ENCODE measurements at places on chromosomes 7 and 10.

DNA sequence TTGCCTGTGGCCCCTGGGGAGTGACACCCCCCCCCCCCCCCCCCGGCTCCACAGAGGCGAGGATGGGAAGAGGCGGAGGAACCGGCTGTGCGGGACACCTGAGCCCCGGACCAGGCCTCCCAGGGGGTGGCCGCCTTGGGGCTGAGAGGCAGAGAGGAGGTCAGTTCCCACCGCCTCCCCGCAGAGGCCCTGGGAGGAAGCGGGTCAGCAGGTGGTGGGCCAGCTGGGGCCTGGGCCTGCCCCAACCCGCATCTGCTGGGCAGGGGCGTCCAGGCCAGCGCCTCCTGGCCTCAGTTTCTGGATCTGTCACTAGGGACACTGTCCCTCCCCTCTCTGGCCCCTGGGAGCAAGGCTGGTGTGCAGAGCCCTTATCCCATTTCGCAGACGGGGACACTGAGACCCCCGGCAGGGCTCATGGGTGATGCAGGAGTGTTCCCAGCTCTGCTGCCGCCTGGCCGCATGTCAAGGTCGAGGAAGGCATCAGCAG lies 14.6 kb upstream of the LFNG start:
- DNase-seq: no peak

GRCh38 chr10:32371101-32371500 lies 24.1 kb upstream of the EPC1 start:
- DNase-seq: no peak

GRCh38 chr7:94578614-94579013 lies 69.0 kb downstream of the CASD1 start:
- no peak for DNase-seq

GRCh38 chr10:100684688-100685235 lies 60.6 kb upstream of the PAX2 start:
- DNase-seq: no peak

DNA sequence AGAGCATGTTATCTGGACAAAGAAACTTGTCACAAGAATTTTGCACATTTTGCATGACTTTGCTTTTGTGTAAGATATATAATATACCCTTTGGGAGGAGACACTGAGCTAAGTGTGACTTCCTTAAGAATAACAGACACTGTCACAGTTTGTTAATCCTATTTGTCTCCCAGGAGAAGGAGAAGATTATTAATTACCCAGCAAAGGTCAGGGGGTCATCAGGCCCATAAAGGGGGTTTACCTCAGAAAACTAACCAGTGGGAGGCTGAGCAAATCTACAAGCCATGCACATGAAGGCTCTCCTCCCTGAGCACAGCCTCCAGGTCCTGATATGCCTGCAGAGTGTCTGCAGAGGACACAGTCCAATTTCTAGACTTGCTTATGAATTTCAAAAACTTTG lies 10.1 kb upstream of the MET start:
- no peak for DNase-seq

- no peak for DNase-seq
These were observed 34.5 kb upstream of the TTYH3 start for GRCh38 chr7:2597273-2597640.

DNA sequence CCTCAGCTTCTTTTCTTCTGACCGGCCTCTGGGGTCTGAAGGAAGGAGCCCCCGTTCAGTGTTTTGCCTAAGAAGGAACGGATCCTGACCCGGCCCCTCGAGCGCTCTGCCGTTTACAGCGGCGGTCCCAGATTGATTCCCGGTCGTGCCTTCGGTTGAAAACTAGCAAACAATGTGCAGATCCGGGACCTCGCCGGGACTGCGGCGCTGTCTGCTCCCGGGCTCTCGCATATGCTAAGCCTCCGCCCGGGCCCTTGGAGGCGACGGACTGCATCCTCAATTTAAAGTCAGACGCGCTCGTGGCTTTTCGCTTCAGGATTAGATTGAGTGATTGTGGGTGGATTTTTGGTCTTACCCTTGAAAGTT lies 559 bp downstream of the DBF4 start:
- DNase-seq: peak; percentile 14

DNA sequence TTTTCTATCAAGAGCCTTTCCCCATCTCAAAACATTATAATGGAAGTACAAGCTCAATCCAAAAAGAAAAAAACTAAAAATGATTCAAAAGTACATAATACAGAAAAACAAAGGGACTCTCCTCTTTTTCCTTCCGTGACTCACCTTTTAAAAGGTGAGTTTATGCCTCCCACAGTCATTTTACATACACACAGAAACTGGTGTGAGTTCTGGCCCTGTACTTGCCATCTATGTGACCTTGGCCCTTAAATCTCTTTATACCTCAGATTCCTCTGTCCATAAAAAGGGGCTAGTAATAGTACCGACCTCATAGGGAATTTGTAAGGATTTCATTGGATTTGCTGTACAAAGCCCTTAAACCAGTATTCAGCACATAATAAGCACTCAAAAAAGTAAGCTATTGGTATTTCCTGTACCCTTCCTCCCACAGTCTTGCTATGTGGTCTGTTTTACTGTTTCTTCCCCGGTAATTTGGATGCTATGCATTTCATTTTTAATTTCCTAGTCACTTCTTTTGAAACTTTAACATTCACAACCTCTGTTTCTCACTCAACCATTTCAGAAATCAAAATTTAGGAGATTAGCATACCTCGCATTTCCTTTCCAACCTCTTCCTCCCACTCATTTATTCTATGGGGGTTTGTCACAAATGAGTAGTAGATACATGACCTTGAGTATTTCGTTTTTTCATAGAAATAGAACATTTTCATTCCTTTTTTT lies 39.0 kb downstream of the STK17A start:
- DNase-seq: no peak

DNA sequence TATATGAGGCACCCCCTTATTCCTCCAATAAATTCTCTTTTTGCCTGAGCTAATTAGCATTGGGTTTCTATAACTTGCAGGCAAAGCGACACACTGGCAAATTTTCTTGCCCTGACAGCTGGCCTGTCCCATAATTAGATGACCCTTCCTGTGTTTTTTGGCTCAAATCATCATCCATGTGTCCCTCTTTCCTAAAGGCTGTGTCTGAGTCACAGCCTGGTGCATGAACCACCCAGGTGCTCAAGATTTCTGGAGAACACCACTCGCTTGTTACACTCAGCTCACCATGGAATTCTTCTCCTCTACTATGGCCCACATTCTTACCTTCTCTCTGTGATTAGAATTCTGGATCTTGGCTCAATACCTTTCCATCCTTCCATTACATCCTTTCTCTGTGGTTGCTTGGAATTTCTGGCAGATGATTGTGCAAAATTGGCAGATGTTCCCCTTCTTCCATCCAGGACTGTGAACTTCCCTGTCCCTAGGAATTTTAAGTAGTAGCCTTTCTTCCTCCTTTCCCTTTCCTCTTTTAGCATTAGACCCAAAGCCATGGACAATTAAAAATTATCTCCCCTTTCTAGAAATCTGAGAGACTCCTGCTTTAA lies 116.0 kb upstream of the ANKRD1 start:
- DNase-seq: no peak

DNA sequence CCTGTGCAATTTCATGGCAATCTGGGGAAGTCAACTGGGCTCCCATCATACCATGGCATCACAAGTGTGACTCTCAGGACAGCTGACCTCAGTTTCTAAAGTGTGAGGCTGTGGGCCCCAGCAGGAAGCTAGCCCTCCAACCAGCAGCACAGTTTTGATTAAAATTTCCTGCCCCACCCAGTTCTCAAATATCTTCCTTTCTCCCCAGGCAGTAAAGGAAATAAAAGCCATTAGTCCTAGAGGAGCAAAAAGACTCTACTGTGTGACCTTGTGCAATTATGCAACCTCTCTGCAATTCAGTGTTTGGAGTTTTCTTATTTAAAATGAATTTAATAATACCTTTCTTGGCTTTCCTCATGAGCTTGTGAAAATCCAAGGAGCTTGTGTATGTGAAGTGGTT lies 143.1 kb upstream of the CDCA7L start:
- DNase-seq: no peak

GRCh38 chr7:30989824-30990672 lies 26.3 kb downstream of the GHRHR start:
- no peak for DNase-seq

DNA sequence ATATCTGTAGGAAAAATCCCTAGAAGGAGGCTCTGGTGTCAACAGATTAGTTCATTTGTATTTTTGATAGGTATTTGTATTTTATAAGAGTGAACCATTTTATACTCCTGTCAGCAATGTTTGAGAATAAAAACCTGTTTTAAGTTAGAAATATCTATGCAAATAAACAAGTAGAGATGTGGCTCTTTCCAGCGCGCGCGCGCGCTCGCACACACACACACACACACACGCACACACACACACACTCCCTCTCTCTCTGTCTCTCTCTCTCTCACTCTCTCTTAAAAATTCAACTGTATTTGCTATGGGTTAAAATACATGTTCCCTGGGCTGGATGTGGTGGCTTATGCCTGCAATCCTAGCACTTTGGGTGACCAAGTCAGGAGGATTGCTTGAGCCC lies 113.9 kb downstream of the SUGCT start:
- DNase-seq: no peak

DNA sequence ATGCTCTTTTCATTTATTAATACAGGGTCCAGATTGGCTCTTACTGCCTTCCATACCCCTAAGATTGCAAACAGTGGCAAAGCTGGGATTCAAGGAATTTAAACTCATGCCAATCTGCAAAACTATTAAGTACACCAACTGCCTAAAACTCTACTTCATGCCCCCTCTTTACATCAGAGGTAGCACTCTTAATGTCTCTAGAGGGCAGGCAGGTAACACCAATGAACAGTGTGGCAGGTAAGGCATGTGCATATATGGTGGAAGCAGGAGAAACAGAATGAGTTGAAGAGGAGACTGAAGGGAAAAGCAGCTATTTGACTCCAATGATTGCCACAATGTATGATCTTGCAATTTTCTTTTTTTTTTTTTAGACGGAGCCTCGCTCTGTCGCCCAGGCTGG lies 156.7 kb downstream of the BTAF1 start:
- no peak for DNase-seq

DNA sequence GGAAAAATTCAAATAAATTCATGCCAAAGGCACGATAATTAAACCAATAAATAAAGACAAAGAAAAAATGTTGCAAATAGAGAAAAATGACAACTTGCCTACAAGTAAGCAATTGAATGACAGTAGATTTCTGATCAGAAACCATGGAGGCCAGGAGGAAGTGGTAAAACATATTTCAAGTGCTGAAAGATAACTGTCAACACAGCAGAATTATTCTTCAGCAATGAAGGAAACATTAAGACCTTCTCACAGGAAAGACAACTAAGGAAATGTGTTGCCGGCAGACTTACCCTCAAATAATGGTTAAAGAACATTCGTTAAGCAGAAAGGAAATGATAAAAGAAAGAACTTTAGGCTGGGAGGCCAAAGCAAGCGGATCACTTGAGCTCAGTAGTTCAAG lies 30.4 kb downstream of the RUNDC3B start:
- no peak for DNase-seq

DNA sequence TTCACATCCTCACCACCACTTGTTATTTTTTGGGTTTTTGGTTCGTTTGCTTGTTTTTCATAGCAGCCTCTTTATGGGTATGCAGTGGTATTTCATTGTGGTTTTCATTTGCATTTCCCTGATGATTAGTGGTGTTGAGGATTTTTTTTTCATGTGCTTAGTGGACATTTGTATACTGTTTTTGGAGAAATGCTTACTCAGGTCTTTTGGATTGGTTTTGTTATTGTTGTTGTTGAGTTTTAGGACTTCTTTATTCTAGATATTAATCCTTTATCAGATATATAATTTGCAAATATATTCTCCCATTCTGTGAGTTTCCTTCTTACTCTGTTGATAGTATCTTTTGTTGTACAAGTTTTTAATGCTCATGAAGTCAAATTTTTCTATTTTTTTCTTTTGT lies 42.8 kb downstream of the GAD2 start:
- no peak for DNase-seq

DNA sequence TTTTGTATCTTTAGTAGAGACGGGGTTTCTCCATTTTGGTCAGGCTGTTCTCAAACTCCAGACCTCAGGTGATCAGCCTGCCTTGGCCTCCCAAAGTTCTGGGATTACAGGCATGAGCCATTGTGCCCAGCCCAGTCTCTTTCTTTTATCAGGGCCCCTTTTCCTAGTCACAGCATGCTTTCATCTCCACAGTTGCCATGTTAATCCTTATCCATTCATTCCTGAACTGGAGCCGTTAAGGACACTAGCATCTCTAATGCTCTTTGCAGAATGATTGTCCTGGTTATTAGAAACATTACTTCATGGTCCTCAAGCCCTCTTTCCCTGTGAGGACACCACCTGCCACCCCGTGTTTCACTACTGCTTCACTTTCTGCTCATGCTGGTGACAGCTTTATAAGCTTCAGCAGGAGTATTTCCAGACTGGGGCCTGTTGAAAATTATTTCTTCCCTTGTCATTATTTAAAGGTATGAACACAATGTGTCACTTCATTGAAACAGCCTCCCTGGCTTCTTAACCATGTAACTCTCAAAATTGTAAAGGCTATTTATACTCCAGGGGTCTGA lies 313.9 kb downstream of the BMPER start:
- DNase-seq: no peak

GRCh38 chr10:97904018-97904381 lies 54.4 kb downstream of the GOLGA7B start:
- no peak for DNase-seq

DNA sequence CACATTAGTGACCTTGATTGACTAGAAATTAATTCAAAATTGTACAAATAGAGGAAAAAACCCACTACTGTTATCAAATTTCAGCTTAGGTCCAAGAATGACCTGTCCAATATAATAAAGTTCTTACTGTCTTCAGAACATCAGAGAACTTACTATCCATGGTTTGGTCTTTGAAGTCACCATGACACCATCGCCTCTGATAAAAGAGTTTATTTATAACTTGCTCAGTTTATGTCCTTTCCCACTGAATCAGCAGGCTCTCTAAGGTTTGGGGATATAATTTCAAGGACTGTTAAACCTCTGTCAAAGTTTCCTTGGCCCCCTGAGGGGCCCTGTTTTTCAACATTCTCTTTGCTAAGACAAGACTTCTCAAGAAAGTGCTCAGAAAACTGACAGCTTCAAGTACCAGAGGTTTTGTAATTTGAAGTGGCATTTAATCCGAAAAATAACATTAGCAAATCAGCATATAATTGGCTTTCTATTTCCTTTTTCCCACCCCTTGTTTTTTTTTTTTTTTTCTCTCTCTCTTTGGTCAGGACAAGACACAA lies 191.7 kb upstream of the FERD3L start:
- DNase-seq: no peak

DNA sequence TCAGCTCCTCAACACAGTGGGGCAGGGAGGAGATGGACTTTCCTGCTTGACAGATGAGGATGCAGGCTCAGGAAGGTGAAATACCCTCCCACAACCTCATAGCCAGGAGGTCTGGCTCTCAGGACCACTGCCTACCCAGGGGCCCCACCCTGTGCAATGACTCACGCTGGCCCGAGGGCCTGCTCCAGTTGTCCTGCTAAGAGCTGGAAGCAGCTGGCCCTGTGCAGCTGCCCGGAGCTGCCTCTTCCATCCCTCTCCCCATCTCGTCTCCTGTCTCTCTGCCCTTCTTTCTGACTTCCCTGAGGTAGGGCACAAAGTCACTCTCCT lies 123.9 kb downstream of the ZMIZ1 start:
- DNase-seq: no peak

GRCh38 chr7:82443547-82444219 lies at the start of gene CACNA2D1:
CACNA2D1 (minus strand) TSS chr7:82443777.
- no peak for DNase-seq
